ENCODE measurements at places on chromosomes 13 and 19.

DNA sequence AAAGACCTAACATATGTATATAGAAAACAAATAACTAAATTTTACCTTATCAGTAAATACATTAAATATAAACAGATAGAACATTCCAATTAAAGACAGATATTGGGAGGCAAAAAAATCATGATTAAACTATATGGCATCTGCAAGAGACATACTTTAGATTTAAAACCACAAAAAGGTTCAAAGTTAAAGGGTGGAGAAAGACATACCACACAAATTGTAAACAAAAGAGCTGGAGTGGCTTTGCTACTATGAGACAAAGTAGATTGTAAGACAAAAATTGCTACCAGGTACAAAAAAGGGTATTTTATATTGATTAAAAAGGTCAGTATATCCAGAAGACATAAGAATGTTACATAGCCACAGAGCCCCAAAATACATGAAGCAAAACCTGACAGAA is 200.2 kb downstream of the KCNRG start:
- no peak for DNase-seq

DNA sequence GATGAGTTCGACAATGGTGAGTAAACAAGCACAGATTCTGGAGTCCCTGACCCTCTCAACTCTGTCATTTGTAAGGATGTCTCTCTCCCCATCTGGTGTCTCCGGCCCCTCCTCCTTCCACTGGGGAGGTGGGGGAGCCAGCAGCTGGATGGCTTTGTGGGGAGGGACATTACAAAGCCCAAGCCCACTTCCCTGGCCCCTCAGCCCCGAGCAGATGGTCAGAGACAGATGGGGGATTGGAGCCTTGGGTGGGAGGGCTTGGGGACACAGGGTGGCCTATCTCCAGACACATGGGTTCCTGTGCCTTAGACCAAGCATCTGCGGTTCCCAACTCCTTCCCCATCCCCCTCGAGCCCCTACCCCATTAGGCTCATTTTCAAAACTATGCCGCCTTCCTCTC is 2.5 kb downstream of the TIMM50 start:
- DNase-seq: no peak

- DNase-seq: no peak
These were observed 10.3 kb downstream of the HSH2D start for GRCh38 chr19:16153582-16154336.

GRCh38 chr13:50318887-50319286 is 303.6 kb downstream of the KCNRG start:
- DNase-seq: peak; percentile 24

DNA sequence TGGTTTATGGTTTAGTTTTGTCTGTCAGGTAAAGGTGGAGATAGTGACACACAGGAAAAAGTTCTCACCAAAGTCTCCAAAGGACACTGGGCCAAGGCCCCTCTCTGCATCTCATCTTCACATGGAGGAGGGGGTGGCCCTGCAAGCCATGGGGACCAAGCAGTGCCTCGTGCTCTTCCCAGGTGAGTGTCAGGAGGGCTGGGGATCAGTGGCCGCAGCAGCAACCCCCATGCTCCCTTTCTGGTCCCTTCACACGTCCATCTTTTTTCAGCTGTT is 88.0 kb downstream of the RGCC start:
- no peak for DNase-seq

- DNase-seq: no peak
These were observed 4.9 kb downstream of the ZSCAN1 start for GRCh38 chr19:58038688-58039204.

DNA sequence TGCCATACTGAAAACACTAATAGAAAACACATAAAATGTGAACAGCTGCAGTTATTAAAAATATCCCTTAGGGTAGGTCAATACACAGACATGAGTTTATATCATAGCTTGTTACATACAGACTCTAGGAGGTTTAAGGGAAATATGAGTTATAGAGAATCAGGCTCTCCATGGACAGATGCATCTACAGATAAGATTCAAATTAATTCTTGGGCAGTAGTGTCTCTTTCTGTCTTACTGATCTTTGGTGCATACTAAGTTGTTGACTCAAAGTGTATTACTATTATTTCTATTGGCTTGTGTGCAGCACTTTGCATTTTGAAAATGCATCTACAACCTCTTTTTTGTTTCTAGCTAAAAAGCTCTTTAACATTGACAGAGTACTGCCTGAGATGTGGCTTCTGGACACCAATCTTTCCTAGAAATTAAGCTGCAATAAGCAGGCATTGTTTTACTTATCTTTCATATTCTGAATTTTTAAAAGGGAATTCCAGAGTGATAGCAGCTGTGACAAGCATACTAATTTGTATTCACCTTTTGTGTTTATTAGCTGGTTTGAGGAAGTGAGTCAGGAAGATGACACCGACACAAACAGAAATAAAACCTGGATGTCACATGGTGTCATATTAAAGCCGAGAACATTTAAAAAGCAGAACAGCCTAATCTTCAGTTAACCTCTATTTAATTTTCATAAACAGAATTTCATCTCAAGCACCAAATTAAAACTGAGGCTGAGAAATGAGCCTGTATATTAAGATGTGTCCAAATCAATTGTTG is 399.0 kb downstream of the PCDH9 start:
- DNase-seq: no peak

GRCh38 chr19:12095111-12095790 is 30.7 kb downstream of the ZNF844 start:
- no peak for DNase-seq

- DNase-seq: no peak
These were observed 2.7 kb downstream of the PNMA8C start for GRCh38 chr19:46426035-46426505.

DNA sequence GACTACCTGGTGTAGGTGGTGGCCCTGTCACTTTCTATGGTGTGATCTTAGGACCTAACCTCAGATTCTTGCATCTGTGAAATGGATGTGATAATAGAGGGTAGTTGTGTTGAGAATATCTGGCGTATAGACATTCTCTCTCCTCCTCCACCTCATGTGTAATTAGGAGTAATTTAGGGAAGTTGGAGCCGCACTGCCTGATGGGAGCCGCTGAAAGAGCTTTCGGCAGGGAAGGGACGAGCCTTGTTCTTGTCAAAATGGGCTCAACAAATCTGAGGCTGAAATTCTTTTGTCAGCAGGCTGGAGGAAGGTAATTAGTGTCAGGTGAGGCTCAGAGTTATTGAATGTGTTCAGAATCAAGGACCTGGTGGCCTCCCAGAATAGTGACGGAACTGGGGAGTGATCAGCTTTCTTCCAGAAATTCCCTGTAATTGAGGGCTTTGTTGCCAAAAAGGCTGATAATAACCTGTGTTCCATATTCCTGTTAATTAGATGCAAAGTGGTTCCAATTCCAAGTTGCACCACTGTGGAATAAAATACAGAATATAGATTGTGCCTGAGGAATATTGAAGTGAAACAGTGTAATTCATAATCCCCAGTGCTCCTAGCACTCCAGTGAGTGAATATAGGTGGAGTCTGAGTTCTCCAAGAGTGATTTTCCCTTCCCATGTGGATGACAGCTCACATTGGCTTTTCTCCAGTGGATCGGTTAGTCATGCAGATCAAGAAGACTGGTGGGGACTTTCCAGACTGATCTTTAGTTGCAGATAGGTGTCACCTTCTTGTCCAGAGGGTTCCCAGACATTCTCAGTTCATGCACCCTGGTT is 47.5 kb downstream of the SPATA13 start:
- no peak for DNase-seq

GRCh38 chr13:67554746-67555452 is 324.8 kb upstream of the PCDH9 start:
- no peak for DNase-seq
